ENCODE measurements at places on chromosomes 7 and 10.

DNA sequence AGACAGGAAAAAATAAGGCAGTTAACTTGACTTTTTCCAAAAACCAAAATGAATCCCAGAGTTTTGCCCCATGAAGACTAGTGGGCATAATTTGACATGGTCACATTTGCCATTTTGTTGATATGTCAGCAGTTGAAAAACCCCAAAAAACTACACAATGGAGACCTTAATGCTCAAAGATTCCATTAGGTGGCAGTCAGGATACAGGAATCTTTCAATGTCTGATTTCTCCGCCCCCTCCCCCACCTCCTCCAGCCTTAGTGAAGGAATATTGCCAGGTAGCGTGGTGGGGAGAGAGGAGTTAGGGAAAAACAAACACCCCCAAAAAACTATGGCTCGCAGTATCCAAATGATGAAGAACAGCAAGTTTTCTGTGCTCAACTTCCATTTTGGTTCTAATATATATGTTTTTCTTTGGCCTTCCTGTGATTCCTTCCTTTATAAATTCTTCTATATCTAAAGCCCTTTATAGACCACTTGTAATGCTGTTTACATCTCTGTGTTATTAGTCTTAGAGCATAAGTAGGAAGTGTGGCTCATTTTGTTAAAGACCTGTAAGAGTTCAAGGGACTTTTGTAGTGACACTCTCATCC lies 6.7 kb upstream of the SMNDC1 start:
- peak; percentile 66 for DNase-seq

DNA sequence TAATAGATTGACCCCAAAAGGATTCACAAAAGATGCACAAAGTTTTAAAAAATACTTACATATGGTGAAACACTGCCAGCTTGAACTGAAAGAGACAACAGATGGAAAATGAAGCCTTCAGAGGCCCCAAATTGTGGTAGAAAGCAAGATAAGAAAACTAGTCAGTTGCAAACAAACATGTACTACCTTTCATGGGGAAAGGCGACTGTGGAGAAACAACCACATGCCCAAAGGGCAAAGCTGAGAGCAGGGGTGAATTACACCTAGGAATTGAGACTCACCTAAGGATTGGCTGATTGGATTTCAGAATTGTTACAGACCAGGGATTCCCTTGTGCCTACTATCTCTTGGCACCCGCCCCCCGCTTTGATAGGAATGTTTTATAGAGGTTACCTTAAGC lies 13.1 kb downstream of the EPC1 start:
- DNase-seq = no peak

- no peak for DNase-seq
Observed at GRCh38 chr7:2142386-2142785, 90.4 kb downstream of the MAD1L1 start.

GRCh38 chr10:782751-783648 lies 93.5 kb upstream of the DIP2C start:
- DNase-seq = no peak

- DNase-seq = no peak
Observed at GRCh38 chr7:63521-64021, 128.8 kb upstream of the FAM20C start.

GRCh38 chr10:123993534-123994416 lies 99.6 kb downstream of the CHST15 start:
- no peak for DNase-seq

GRCh38 chr10:133117688-133118071 lies 30.0 kb downstream of the ADGRA1 start:
- no peak for DNase-seq

DNA sequence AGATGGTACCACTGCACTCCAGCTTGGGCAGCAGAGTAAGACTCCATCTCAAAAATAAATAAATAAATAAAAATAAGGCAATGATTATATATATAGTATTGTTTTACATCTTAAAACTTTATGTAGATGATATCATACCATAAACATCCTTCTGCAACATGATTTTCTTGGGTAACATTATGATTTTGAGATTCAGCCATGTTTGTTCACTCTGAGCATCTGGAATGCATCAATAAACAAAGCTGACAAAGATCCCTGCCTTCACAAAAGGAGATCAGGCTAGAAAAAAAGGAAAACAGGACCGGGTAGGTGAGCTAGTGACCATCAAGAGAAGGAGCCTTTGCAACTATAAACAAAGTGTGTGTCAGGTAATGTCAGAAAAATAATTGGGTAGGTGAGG lies 31.9 kb upstream of the KAT6B start:
- no peak for DNase-seq

GRCh38 chr7:22420973-22421635 lies 64.2 kb upstream of the RAPGEF5 start:
- no peak for DNase-seq

DNA sequence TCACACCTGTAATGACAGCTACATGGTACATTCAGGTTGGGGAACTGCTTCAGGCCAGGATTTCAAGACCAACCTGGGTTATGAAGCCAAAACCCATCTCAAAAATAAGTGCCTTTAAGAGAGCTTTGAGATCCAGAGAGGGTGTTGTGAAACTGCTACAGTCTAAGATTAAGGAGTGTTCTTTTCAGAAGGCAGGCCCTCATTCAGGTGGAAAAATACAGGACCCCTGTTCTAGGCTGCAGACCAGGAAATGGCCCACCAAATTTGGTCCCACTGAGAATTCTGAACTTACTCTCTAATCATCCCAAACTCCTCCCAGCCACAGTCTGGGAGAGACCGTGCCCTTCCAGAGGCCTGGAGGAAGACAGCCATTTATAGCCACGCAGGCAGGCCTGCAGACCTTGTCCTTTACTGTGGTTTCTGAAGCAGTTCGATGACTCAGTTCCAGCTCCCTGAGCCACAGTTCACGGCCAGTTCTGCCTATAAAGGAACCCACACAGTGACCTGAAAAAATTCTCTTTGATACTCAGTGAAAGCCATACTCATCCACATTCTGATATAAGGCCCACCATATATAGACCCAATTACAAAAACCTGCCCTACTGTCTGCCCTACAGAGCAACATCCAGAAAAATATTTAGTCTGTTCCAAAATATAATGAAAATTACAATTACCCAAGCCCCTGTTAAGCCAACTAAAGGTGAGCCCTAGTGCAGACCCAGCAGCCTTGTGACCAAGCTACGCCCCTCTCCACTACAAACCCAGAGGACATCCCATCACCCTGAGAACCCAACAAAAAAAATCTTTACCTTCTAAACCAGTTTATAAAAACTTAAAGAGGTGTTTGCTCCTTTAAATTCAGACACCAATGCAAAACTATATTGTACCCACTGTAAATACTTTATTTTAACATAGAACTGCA lies 21.2 kb downstream of the ZNF680 start:
- peak; percentile 80 for DNase-seq

Data from kidney tubule cell (primary cell).